ENCODE measurements at places on chromosomes 2 and 18.

DNA sequence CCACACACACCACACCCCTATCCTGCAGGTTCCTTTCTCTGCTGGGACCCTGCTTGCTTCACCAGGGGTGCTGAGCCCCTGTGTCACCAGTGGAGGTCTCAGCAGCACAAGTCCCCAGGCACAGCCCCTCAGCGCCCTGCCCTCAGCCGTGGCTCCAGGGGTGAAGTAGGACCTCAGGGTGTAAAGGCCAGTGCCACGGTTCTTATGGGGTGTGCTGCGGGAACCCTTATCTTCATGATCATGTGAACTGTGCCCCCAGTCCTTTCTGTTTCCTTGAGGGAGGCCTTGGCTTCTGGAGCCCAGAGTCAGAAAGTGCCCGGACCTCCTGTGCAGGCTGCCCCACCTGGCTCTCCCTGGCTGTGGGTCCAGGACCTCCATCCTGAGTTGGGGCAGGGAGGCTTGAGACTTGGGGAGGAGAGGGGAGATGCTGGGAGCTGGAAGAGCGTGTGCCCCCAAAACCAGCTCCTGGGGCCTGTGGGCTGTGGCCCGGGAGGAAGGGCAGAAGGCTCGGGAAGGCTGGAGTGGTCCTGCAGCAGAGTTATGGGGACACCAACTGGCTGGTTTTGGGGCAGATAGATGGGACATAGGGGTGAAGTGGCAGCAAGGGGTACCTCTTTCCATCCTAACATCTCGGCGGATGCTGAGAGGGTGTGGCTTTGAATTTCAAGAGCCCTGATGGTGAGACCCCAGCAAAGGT lies 20.2 kb upstream of the KLF11 start:
- DNase-seq, result no peak

GRCh38 chr2:196233021-196233804 lies 61.8 kb upstream of the STK17B start:
- DNase-seq, result no peak

GRCh38 chr2:163652751-163653150 lies 83.1 kb downstream of the FIGN start:
- no peak for DNase-seq

GRCh38 chr2:25421820-25422411 lies 80.2 kb upstream of the DNMT3A start:
- DNase-seq, result peak; percentile 49

- DNase-seq, result no peak
Measured at GRCh38 chr2:28565033-28565432, 69.2 kb downstream of the PLB1 start.

GRCh38 chr2:188725746-188726360 lies 248.3 kb upstream of the COL3A1 start:
- DNase-seq, result no peak

DNA sequence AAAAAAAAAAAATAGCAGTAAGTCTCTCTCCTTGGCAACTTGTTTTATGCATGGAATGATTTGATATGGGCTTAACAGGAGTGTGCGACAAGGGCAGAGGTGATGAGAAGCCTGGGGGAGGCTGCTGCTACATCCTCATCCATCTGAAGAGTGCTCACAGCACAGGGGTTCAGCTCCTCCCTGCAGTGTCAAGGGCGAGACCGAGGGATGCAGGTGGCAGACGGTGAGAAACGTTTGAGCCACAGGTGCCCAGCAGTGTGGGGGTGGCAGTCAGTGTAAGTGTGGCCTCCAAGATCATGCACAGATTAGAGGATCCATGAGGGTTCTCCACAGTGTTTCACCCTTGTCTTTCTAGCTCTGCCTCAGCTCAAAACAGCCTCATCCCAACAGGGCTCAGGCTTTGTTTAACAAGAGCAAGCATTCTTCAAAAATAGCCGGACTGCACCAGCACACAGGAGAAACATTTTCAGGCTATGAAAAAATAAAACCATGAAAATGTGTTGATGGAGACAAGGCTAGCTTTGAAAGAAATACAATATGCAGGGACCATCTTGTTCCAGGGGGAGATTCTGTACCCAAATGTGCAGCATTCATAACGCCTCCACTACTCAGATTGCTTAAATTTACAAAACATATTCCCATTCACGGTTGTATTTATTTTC lies 324.5 kb upstream of the MYT1L start:
- DNase-seq, result no peak

- DNase-seq, result no peak
Measured at GRCh38 chr2:38720613-38721241, 30.4 kb downstream of the SRSF7 start.

GRCh38 chr2:108616318-108616717 lies 82.0 kb downstream of the LIMS1 start:
- no peak for DNase-seq

DNA sequence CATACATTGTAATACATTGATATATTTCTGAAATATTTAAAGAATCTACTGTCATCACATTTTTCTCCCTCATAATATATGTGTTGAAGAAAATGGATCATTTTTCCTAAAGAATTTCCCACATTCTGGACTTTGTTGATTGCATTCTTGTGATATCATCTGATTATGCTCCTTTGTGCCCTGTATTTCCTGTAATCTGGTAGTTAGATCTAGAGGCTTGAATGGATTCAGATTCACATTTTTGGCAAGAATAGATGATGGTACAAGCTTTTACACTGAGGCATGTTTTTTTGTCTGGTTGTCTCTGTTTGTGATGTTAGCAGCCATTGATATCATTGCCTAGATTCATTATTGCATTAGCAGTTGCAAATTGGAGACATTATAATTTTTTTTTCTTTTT lies 13.4 kb downstream of the UBXN2A start:
- DNase-seq, result no peak

GRCh38 chr2:45755585-45756335 lies 104.3 kb downstream of the PRKCE start:
- DNase-seq, result no peak

DNA sequence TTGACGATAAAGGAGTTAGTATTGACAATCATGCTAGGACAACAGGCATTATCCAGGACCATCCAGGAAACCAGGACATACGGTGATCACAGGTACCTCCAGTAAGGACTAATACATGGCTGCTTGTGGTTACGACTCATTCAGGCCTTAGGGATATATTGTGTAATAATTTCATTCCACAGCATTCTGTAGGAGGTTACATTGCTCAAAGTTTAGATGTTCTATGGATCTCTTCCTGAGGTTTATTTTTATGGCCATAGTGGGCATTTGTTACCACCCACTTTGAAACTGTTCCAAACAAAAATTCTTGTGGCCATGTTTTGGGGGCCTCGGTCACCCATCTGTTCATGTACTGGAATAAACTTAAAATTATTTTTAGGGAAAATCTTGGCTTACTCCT lies 431.6 kb downstream of the METTL4 start:
- no peak for DNase-seq

DNA sequence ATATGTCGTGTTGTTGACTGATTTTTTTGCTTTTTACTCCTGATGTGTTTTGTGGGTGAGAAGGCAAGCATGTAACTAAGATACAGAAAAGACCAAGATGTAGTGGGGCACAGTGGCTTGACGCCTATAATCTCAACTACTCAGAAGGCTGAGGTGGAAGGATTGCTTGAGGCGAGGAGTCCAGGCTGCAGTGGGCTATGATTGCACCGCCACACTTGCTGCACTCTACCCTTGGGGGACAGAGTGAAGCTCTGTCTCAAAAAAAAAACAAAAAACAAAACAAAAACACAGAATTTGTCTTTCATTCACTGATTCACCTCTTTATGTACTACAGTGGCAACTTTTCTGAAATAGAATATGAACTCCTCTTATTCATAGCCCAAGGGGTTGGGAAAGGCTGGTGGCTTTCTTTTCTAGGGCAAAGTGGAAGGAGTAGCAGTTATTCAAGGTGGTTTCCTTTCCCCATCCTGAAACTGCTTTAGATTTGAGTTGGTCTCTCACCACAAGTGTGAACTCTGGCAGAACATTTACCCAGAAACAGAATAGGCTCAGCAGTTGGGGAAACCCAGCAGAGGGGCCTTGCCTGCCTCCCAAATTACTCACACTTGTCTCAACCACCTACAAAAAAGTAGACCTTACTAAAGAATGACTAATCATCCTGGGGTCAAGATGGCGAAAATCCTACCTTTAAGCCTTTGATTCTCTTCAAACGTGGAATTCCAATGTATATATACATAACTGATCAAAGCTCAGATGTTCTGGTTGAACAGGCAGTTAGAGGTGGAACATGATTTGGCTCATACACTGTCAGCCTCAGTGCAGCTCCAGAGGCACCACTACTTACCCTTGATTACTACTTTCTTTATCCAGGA lies 6.5 kb downstream of the TANK start:
- peak; percentile 68 for DNase-seq

- DNase-seq, result no peak
Measured at GRCh38 chr2:176158855-176159662, 2.0 kb downstream of the HOXD3 start.

DNA sequence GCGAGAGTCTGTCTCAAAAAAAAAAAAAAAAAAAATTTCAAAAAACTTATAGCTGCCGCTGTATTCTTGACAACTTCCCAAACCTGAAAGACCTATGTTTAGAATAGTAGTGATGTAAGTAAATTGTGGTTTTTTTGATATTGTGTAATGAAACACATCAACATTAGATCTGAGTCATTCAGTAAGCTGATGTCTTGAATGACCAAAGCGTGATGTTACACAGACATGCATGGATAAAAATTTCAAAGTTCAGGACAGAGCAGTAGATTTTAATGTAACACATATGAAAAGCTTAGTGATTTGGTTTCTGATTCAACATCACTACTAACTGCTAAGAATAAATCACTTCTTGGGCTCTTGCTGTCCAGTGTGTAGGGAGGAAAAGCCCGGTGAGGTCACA lies 69.3 kb upstream of the MEX3C start:
- no peak for DNase-seq

DNA sequence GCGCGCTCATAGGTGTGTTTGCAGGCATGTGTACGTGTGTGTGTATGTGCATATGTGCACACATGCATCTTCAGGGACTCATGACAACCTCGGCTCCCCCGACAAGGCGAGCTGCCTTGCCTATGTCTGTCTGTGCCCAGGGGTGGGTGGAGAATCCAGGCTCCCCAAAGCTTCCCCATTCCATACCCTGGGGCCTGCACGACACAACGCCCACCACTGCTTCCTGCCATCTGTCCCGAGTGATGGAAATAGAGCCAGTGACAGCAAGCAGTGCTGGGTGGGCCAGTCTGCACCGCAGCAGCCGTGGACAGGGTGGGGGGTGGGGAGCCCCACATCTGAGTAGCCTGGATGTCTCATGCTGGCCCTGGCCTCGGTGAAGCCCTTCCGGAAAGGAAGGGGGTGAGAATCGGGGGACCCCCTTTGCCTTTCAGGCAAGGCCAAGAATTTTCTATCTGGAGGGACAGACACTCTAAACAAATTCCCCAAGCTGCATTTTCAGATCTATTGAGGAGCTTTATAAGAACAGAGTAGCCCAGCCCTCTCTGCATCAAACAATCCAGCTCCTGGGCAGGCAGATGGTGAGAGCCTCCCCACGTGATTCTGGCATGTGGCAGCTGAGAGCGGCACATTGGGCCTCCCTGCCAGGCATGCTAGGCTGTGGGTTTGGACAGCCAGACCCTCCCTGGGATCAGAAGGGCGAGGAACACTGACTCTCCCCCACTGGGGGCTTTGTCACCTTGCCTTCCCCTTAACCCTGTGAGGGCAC lies 4.9 kb downstream of the KCNIP3 start:
- DNase-seq, result no peak

DNA sequence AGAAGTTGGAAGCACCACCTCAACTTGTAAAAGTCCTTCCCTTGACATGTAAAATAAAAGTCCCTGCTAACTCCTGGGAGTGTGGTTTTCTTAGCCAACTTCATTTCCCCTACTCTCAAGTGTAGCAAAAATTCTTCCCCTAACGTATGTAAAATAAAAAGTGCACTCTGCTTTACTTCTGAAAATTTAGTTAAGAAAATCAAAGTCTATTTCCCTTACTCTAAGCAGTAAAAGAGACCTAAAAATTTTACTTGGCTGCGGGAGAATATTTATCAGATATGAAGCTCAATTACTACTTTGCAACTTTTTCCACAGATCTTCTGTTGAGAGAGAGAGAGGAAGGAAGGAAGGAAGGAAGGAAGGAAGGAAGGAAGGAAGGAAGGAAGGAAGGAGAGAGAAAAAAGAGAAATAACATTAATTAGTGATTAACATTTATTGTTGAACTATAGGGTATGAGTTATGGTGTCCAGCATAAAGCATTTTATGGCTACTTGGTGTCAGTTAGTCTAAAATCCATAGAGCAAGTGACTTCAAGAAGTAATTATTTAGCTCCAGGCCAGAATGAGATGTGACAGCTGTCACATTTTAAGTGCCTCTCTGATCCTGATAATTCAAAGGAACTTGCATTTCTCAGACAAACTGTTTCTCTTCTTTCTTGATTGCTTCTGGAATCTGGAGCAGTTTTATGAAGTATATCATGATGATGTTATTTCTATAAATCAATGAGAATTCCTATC lies 210.3 kb downstream of the TMX3 start:
- DNase-seq, result no peak

- no peak for DNase-seq
Measured at GRCh38 chr18:57389271-57389670, 36.9 kb downstream of the ST8SIA3 start.

DNA sequence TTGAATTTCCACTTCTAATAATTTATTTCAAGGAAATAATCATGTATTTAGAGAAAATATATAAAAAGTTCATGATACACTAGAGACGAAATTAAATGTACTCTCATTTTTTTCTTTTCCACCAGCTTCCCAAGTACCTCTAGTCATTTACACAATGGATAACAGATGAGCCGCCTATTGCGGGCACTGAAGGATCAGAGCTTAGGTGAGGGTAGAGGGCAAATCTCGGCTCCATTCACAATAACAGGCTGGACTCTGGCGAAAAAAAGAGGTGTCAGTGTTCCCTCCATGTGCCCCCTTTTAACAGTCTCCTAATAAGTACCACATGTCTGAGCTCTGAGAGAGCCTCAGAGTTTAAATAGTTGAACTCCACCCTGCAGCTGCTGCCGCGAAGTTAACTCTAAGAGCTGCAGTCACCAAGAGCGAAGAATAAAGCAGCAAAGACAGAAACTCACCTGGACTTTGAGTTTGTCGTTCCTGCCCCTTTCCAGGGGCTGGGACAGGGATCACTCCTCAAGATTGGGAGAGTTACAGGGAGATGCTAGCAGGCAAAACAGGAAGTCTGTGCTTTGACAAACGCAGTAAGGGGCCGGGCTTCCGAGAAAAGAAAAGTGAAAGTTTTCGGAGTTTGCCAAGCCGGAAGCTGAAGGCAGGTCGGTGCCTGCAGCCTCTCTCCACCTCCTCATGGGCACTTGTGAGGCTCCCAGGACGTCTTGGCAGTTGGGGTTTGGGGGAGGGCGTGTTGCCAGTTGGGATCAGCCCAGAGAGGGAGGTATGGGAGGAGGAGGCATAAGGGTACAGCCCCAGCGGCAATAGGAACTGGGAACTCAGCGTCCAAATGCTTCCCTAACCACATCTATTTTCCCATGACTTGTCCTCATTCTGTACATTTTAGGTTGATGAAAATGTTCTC lies at the start of gene SP110:
Gene SP110, minus strand, starts transcription at position 566 of the 913 bp plus-strand sequence. CDS start 3,057 bp downstream, outside the sequence.
- DNase-seq, result peak; percentile 68

DNA sequence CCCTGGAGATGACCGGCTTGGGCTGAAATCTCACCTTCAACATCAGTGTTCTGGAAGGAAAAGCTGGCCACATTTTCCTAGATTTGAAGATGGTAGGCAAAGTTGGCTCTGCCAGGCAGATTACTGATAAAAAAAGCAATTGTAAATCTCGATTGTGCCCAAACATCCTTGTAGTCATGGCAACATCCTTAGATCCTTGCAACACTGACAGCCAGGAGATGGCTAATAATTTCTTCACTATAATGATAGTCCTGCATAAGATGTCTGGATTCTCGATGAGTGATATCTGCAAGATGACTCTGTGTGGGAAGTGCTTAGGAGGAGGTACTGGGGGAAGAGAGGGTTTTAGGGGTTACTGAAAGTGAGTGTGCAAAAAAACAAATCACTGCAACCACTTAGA lies 149.1 kb downstream of the FSHR start:
- no peak for DNase-seq

Data from GM20000 (cell line).